Thoracic aorta (tissue), 2 donors: ENCODE measurements at places on chromosomes 7 and 10.

GRCh38 chr10:69340695-69341094 lies 62.4 kb downstream of the HK1 start:
- no peak for DNase-seq

DNA sequence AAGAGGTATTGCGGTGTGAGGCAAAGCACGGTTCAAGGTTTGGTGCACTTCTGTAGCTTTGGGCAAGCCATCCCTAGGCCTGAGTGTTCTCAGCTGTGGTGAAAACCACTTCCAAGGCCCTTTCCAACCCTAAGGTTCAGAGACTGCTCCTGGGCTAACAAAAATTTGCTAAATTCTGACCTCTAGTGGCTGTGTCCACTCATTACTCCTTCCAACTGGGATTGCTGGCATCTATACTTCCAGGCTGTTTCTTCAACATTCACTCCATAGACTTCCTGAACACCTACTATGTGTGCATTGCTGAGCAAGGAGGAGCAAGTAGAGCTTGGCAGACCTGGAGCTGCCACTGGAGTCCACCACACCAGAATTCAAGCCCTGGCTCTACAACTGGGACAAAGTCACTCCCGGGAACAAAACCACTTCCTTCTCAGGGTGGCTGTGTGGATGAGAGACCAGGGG lies 29.3 kb upstream of the SH3PXD2A start:
- no peak for DNase-seq

- no peak for DNase-seq
Measured at GRCh38 chr7:44638611-44639557, 32.5 kb downstream of the OGDH start.

DNA sequence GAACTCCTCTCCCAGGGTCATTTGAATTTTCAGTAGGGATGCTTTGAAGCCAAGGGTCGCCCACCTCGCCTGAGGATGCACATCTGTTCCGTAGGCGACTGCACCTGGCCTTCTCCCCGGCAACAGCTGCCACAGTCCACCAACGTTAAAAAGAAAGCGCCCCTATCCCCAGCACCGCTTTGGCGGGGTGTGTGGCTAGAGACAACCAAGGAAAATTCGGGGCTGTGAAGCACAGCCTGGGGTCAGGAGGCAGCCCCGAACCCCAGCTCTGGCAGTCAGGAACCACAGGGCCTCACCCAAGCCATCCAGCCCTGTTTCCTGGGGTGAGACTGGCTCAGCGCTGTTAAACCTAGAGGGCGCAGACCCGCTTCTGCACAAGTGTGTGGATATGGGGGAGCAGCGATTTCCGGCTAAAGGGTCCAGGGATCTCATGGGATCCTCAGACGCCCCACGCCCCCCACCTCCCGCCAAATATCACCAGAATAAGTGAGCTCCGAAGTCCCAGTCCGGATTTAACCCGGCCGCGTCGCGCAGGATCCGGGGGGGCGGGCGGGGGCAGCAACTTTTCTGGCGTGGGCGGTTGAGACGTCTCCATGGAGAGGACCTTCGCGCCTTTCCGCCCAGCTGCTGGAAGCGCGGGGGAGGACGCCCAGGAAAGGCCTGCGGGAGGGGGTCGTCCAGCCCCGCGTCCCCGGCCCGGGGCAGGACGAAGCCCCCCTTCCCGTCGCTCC lies 822 bp downstream of the ZC3HAV1L start:
- no peak for DNase-seq

GRCh38 chr10:33952692-33953360 lies 618.4 kb upstream of the NRP1 start:
- no peak for DNase-seq

DNA sequence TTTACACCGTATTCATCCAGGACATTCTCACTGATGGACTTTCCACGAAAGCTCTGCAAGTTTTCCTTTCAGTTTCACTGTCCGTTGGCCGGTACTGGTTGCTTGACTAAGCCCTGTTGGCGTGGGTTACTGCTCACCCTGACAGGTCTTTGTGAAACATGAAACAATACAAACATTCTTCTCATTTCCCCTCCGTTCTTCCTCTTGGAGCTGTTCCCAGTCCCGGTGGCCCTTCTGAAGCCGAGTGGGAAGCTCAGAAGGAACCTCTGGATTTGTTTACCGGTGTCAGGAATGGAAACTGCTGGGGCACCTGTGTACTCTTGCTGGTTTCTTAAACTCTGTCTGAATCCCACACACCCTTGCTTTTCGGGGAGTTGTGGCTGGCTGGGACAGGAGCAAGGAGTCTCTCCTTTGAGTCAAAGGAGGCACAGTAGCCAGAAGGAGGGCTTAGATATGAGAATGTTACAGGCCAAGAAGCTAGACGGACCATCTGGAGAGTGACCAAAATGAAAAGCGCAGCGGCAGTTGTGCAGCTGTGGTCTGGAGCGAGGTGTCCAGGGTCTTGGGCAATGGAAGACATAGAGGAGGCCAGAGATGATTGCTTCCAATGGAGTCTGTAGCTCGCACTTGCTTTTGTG lies 45.7 kb downstream of the LYZL2 start:
- peak; percentile 3 for DNase-seq

- DNase-seq, result no peak
Measured at GRCh38 chr7:103577059-103577458, 131.1 kb upstream of the SLC26A5 start.

- DNase-seq, result no peak
Measured at GRCh38 chr7:143511593-143512047, 33.9 kb downstream of the TAS2R41 start.

- no peak for DNase-seq
Measured at GRCh38 chr7:132866144-132866531, 215.8 kb downstream of the CHCHD3 start.

- DNase-seq, result no peak
Measured at GRCh38 chr7:33640741-33641140, 264.6 kb upstream of the BMPER start.

GRCh38 chr7:79317728-79318127 lies 135.7 kb downstream of the MAGI2 start:
- no peak for DNase-seq

DNA sequence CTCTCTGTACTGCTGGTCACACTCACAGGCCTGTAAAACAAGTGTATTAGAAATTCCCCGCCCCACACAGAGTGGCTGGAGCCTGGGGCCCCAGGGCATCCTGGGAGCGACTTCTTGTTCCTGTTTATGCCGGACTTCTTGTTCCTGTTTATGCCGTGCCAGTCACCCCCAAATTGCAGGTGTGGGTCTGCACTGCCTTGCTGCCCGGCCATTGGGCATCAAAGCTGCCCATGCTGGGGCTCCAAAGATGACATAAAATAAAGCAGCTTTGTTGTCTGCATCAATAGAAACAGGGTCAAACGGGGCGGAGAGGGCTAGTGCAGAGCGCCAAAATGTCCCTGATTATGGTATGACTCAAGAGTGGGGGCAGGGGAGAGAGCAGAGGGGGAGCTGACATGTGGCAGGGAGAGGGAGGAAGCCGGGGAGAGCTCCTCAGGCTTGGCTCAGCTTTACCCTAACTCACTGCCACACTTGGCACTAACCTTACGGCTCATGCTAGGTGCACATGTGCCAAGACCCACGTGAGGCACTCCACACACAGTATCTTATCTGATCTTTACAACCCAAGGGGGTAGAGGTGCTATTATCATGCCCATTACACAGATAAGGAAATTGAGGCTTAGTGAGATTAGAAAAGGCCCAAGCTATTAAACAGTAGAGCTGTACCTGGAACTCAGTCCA lies 98.4 kb downstream of the PIP4K2A start:
- DNase-seq, result no peak

DNA sequence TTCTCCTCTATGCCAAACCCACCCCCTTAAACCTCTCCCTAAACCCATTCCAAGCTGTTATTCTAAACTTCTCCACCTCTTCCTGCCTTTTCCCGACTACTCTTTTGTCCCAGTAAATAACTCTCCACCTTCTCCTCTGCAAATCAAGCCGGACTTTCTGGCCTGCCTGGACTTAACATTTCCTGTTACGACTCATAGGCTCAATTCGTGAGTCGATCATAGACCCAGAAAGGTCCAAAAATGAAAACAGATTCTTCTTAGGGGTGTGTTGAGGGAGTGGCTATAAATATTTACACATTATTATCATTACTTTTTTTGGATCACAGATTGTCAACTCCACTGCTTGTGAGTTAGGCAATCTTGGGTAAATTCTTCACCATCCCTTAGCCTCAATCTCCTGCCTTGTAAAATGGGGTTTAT lies 59.0 kb upstream of the HABP2 start:
- no peak for DNase-seq

GRCh38 chr7:96114190-96114589 lies 207.7 kb downstream of the SLC25A13 start:
- no peak for DNase-seq

DNA sequence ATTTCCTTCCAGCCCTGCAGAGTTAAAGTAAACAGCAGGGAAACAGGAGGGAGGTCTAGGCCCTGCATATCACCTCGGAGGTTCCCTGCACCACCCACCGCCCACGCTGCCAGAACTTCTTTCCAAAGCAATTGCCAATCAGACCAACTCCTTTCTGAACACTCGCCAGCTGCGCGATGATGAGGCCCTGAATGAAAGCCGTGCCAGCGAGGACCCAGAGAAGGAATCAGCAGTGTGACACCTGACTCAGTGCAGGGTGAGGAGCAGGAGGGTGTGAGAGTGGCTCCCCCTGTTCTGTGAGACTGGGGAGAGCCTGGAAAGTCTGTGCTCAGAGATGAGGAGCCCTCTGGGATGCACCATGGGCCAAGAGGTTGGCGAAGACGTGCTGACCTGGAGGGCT lies 3.3 kb upstream of the TCERG1L start:
- no peak for DNase-seq

DNA sequence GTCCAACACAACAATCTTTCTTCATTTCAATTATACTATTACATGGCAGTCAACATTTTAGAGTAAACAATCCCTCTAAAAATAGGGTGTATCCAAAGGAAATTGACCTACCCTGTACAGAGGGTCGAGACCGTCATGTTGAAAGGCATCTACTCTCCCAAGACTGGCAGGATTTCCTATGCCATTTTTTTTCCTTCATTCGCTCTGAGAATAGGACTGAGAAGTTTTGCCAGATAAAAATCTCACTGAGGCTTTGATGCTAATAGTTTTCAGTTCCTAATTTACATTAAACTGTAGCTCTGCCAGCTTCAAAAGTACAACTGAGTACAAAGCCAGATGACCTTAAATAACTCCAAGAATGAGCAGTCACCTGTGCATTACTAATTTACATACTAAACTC lies 84.5 kb upstream of the SEMA3C start:
- DNase-seq, result no peak

DNA sequence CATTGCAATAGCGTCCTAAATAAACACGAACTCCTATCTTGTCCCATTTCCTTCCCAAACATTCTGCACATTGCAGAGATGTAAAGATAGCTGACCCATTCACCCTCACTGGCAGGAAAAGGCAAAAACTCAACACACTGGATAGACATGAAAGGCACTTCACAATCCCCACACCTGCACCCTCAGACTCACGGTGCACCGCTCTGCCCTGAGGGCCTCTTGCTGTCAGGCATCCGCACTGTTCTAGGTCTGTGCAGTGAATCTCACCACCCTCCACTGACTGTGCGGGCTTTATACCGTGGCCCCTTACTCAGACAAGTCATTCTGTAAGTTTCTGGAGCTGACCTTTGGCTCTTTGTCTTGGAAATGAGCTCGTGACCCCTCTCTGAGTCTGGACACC lies 42.9 kb upstream of the PARD3 start:
- no peak for DNase-seq
